ENCODE measurements at places on chromosomes 3 and 15.

- DNase-seq: no peak
Observed at GRCh38 chr15:100060276-100060926, 281.4 kb downstream of the ADAMTS17 start.

DNA sequence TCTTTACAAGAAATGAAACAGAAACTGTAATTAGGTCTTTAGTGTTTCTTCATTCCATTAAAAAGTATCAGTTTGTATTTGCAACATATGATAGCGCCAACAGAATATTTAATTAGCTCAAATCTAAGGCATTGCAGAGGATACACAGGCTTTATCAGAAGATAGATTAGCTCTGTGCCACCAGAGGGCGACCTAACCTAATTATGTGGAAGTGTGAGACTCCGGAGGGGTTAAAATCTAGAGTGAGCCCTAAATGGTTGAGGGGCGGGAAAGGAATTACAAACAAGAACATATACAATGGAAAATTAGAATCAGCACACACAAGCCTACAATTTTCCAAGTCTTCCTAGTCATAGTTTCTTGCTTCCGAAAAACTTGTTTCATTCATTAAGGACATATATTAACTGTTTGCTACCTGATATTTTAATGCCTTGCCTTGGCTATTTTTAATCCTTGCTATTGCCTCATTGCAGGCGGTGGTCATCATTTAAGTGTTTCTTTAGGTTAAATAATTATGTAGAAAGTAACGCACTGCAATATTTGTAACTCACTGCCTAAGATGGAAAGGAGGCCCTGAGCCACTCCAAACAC, 18.0 kb upstream of the RYR3 start:
- peak; percentile 63 for DNase-seq

- DNase-seq: no peak
Observed at GRCh38 chr3:160369784-160370183, 29.2 kb downstream of the IFT80 start.

GRCh38 chr3:145650170-145650569, 510.8 kb downstream of the PLOD2 start:
- no peak for DNase-seq

DNA sequence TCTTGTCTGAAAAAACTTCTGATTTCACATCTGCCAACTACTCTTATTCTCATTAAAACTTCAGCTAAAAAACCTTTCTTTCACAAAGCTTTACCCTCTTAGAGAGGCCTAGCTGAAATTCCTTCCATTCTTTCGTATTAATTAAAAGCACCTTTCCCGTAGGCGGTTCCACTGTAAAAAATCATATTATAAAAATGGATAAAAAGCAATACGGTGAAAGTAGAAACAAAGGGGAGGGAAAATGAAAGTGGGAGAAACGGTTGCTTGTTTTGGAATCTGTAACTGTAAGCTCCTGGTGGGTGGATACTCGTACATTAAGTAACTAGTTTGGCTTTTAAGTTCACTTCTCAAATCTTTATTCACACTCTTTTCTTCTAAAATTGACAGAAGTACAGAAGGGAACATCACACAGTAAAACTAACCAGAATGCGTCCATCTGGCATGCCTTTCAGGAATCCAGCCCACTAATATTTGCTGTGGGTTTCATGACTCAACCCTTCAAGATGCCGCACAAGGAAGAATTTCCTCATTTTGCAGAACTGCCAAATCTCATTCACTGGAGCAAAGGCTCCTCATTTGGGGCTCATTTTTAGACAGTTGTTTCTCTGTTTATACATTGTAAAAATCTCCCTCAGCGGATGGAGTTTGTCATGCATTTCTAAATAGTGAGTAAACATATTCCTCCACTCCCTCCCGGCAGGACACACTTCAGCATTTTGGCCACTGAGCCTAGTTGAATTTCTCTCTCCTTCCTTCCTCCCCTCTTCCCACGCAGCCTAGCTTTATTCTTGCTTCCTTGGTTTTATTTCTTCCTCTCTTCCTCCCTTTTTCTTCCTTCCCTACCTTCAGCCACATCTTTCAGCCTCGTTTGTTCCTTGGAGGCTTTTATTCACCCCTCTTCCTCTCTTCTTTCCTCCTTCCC, 419.5 kb upstream of the NAALADL2 start:
- no peak for DNase-seq

GRCh38 chr3:131091768-131092167, 65.1 kb downstream of the NEK11 start:
- no peak for DNase-seq

GRCh38 chr15:71224024-71224423, 108.8 kb downstream of the THSD4 start:
- DNase-seq: no peak

- peak; percentile 91 for DNase-seq
Observed at GRCh38 chr3:17151598-17152373, 267.0 kb downstream of the PLCL2 start.

- DNase-seq: no peak
Observed at GRCh38 chr3:192718156-192718555, 9.2 kb downstream of the FGF12 start.

- no peak for DNase-seq
Observed at GRCh38 chr3:97991293-97991682, 19.1 kb upstream of the RIOX2 start.

GRCh38 chr3:38605981-38606380, 43.5 kb downstream of the SCN5A start:
- no peak for DNase-seq

DNA sequence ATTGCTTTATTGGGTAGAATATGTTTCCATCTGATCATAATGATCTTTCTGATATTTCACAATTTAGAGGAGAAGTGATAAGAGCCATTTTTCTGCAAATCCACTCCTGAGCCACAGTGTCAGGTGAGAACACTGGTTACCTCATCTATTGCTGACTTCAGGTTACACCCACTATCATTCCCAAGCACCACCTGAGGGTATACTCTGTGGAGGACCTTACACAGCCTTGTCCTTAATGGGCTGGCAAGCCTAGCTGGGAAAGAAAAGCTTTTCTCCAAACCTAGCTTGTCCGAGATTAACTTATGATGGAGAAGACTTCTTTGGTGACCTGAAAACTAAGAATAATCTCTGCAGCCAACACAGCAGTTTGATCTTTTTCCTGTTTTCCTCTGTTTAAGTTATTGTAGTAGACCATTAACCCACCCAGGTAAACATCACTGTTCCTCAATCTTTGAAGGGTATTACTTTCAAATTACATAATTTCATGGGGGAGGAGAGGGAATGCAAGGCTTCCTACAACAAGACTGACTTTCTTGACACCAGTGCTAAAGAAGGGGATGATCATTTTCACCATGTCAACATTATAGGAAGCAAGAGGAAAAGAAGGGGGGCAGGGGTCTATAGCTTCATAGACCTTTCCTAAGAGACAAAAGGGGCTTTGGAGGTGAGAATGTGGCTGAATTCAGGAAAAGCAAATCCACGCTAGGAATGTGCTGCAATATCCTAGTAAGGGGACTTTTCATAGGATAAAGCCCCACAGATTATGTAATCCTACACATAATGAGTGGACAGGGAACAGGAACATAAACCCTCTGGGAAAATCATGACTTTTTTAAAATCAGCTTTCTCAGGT, 1.7 kb downstream of the NCEH1 start:
- DNase-seq: no peak

- DNase-seq: no peak
Observed at GRCh38 chr3:24493746-24494617, 668 bp downstream of the THRB start.

GRCh38 chr3:135169651-135170050, 374.6 kb downstream of the EPHB1 start:
- no peak for DNase-seq

- no peak for DNase-seq
Observed at GRCh38 chr15:40301467-40302179, 6.1 kb downstream of the PLCB2 start.

- no peak for DNase-seq
Observed at GRCh38 chr3:64930891-64931290, 243.1 kb upstream of the ADAMTS9 start.

DNA sequence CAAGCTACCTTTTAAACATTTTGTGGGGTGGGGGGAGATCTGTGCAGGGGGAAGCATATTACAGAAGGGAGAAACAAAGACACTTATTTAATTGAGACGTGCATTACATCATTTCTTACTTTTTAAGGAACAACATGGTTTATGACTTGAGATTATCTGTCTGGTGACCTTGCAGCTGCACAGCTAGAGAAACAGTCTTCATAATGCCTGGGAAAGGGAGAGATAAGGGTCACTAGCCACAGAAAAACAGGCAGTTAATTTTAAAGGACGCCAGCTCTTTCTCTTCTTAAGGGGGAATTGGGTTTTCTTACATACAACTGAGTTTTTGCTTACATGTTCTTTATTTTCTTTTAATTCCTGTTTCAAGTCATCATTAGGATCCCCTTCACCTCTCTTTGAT, 147.9 kb downstream of the SST start:
- no peak for DNase-seq

DNA sequence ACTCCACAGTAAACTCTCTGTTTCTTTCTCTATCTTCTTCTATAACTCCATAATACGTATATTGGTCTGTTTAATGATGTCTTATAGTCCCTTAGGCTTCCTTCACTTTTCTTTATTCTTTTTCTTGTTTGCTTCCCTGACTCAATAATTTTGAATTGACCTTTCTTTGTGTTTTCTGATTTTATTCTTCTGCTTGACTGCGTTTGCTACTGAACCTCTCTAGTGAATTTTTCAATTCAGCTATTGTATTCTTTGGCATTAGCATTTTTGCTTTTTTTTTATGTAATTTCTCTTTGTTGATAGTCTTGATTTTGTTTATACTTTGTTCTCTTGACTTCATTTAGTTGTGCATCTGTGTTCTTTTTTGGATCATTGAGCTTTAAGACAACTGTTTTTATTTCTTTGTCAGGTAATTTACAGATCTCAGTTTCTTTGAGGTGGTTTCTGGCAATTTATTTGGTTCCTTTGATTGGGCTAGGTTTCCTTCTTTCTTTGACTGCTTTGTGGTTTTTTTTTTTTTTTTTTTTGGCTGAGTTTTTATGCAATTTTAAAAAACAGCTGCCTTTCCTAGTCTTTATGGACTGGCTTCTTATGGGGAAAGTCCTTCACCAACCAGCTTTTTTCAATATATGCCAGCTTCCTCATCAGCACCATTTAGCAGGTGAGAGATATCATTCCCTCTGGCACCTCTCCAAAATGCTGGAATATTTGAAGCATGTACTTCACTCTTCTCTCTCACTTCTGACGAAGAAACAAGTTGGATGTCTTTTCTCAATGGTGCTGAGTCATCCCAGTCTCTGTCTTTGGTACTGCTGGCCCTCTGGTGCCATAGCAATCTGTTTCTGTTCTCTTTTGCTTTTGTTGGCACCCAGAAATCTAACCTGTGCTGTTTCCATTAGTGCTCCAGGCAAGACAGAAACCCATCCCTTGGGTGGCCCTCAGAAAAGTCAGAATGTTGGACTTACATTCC, 17.6 kb downstream of the RSRC1 start:
- no peak for DNase-seq

- DNase-seq: no peak
Observed at GRCh38 chr15:55993804-55994560, 570 bp upstream of the NEDD4 start.

DNA sequence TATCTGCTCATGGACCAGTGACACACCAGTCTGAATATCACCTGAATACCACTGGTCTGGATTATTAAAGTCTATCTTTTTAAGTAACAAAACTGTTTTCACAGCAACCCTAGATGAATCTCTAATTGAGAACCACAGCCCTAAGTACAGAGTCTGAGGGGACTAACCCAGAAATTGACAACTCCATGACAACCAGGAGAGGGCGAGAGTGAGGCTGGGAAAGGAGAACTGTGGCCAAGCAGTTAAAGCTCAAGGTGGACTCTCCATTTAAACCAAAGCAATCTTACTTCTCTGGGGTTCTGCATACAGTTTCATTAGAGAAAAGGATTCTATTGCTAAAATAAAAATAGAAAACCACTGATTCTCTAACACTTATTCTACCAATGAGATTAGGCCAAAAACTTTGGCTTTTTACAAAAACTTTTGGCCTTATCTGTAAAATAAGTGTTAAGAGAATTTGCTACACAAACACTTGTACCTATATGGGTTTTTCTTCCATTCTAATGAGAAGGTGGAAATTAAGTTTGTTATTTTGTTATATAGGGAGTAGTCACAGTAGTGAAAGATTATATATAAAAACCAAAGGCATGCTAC, 11.4 kb downstream of the NEK10 start:
- peak; percentile 64 for DNase-seq

GRCh38 chr15:80474224-80475215, 70.3 kb downstream of the ARNT2 start:
- no peak for DNase-seq

- DNase-seq: no peak
Observed at GRCh38 chr15:27317736-27318135, 346.8 kb downstream of the GABRG3 start.

DNA sequence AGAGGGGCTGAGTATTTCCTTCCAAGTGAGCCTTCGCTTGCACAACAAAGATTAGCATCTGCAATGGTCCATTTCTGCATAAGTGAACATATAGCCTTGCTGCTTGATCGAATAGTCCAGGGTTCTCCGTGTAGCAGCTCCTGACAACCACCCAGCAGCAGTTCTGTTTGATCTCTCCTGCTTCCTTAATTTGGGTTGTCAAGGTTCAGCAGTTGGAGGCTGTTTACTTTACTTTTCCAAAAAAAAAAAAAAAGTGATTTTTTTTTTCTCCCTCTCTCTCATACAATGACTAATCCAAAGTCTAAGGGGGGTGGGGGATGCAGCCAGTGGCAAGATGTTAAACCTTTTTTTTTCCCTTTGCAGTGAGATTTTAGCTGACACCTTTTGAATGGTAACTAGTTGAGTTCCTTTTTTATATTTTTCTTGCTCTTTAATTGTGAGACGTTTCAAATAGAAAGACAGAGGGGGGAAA, 3.6 kb downstream of the FOXP1 start:
- no peak for DNase-seq

GRCh38 chr15:72278737-72279136, 6.4 kb upstream of the PARP6 start:
- no peak for DNase-seq

- no peak for DNase-seq
Observed at GRCh38 chr3:128372707-128373533, 93.8 kb downstream of the DNAJB8 start.

GRCh38 chr3:133945381-133946095, 49.9 kb upstream of the RAB6B start:
- DNase-seq: no peak

All from activated T-cell treated with anti-CD3 and anti-CD28 coated beads, Interleukin-2, amount 50 U/mL, for 48 hours (primary cell).